ENCODE measurements at places on chromosomes 4 and X.

DNA sequence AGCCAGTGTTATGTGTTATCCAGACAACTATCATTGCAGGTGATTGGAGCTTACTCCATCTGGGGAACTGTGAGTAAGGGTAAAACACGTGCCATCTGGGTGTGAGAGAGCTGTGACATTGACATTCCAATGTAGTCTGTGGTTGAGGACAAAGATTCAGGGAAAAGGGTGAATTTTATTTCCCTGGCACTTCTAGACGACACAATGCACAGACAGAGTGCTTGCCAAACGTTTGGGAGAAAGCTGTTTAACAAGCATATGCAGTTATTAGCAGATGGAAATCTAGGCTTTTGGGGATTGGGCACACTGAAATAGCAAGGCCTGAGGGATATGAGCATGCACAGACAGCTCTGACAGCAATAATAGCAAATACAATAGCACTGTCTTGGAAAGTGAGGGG, 21.3 kb upstream of the CTSO start:
- DNase-seq = no peak

GRCh38 chrX:143934542-143934941, 50.7 kb downstream of the UBE2NL start:
- DNase-seq = no peak

- DNase-seq = no peak
Observed at GRCh38 chr4:102151696-102152095, 193.6 kb downstream of the SLC39A8 start.

GRCh38 chrX:68588602-68589371, 58.7 kb upstream of the STARD8 start:
- no peak for DNase-seq

GRCh38 chr4:103405415-103405814, 207.3 kb upstream of the CENPE start:
- no peak for DNase-seq

GRCh38 chr4:6633091-6633906, 7.2 kb upstream of the MRFAP1 start:
- DNase-seq = no peak

DNA sequence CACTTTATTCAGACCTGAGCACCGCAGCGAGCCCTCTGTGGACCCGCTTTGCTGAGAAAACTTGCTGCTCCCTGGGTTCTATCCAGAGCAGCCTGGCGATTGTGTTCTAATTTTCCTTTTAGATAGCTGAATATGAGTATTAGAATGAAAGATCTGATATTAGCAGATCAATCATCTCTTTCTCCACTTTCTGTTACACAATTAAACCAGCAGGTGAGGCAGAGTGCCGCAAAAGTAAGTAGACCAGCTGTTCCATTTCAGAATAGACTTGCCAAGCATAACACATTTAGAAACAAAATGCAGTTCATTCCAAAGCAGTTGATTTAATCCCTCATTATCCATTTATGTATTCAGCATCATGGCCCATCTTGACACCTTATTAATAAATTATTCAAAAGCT, 58.6 kb downstream of the PALLD start:
- no peak for DNase-seq

DNA sequence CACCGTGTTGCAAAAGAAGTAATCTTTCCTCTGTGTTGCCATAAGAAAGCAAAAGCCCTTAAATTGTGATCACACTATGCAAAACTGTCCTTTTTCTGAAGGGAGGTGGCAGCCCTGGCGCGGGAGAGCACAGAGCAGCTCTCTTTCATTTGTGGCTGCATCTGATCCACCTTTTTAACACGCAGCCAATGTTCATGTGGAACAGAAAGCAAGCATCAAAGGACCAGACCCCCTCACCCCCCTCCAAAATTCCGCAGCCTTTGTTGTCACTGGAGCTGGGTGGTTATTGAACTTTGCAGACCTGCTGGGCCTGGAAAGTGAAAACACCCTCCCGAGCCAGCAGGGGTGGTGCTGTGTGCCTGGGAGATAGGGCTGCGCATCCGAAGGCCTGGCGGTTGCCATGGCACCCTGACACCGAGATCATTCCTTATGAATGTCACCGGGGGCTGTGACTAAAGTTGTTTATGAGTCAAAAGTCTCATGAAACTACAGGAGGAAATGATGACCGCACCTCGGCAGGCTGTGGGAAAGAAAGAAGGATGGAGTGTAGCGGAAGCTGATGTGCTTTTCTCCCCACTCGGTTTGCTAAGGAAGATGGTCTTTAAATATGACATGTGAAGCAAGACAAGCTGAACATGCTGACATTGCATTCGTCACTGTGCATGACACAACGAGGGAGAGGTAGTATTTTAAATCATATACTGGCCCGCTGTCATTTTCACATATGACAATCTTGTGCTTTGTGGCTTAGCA, 367.4 kb downstream of the UNC5C start:
- no peak for DNase-seq

DNA sequence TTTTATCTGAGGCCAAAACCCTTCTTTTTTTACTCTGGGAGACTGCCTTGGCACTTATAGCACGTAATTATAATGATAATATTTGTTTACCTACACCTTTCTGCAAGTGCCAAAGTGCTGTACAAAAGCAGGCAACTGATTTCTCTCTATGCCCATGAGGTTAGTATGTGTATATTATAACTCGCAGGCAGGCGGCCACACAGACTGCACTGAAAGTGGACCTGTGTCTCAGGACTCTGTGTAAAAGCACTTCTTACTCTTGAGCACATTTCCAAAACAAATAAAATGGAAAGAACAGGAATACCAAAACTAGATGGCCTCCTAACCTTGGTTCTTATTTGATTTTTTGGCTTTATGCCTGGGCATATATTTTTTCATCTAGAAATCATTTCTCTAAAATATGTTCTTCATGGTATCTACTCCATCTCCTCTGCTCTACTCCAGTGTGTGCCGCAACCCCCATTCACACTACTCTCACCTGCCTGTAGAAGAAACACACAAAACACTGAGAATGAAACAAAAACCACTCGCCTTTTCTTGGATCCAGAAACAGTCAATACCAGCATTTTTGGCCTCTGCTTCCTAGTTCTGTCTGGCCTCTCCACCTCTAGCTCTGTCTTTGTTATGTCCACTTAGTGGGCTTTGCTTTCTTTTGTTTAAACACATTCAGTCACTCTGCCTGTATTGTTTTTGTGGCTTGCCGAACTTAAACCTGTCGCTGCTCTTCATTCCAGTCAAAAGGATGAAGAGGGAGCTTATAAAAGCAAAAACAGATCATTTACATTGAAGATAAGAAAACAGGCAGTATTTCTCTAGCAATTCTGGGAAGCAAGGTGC, 934.5 kb upstream of the TENM3 start:
- DNase-seq = no peak

- DNase-seq = no peak
Observed at GRCh38 chrX:3227526-3227925, 118.9 kb downstream of the MXRA5 start.

DNA sequence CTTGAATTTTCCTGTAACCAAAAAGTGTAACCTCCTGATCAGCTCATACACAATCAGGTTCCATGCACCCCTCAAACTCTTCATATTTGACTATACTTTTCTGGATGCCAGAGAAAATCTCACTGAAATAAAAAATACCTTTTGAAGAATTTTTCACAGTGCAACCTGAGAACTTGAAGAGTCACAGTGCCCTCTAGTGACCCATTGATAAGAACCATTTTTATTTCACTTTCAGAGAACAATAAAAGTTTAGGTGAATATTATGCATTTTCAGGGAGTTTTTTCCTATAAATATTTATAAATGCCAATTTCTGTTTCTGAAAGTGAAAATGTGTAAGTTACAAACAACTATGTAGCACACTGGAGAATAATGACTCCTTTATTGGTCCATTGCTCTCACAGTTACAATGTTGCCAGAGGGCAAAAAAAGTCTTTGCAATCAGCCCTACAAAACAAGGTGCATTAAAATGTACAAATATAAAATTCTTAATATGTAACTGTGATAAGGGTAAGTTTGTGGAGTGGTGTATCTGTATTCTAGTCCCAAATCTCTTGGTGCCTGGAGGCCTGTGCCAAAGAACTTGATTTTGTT, 153.6 kb upstream of the INTU start:
- no peak for DNase-seq

- no peak for DNase-seq
Observed at GRCh38 chr4:13129095-13129494, 355.0 kb downstream of the RAB28 start.

GRCh38 chrX:131729295-131729694, 185.4 kb downstream of the OR13H1 start:
- DNase-seq = no peak

GRCh38 chr4:67750691-67751090, 3.5 kb downstream of the GNRHR start:
- DNase-seq = no peak

GRCh38 chr4:119498527-119498926, 130.1 kb downstream of the PDE5A start:
- DNase-seq = no peak

GRCh38 chr4:98530572-98530971, 127.8 kb downstream of the TSPAN5 start:
- DNase-seq = no peak

DNA sequence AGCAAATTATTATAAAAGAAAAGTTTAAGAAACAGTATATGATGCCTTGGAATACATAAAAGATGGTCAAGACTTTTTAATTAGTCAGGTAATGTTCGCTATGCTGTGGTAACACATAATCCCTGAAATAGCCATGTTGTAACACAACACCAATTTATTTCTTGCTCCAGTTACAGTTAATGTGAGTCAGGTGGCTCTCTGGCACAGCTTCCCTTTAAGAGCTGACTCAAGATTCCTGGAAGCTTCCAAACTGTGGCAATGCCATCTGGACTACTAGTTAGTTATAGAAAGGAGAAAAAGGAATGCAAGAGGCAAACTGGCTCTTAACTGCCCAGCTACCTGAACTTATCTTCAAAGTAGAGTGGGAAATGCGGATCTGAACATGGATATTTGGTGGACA, 210.5 kb downstream of the CHM start:
- no peak for DNase-seq

GRCh38 chrX:44785652-44786051, 58.2 kb upstream of the DUSP21 start:
- DNase-seq = no peak

DNA sequence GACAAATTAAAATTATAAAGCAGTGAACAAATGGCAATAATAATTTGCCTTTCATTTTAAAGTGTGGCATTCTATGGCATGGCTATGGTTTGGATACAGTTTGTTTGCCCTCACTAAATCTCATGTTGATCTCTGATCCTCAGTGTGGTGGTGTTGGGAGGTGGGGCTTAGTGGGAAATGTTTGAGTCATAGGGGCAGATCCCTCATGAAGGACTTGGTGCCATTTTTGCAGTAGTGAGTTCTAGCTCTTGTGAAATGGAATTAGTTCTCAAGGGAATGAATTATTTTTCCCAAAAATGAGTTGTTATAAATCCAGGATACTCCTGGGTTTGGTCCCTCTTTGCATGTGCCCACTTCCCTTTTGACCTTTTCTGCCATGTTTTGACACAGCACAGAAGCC, 181.4 kb downstream of the AMELX start:
- no peak for DNase-seq

DNA sequence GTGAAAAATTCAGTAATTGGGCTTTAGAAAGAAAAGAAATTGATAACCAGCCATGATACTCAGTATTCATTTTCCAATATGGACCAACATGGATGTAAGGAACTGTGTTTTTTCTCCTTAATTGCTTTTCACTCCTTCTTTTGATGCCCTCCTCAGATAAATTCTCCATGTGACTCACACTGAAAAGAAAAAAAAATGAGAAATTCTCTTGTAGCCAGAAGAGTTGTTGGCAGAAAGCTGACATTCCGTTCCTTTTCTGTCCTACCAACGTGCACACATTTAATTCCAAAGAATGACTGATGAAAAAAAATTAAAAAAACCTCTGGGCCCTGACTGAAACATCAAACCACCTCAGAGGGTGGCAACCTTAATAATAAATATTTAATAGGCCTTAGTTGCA, 153.1 kb downstream of the AMELX start:
- no peak for DNase-seq

GRCh38 chrX:119617517-119618164, 11.4 kb upstream of the NKRF start:
- DNase-seq = no peak

DNA sequence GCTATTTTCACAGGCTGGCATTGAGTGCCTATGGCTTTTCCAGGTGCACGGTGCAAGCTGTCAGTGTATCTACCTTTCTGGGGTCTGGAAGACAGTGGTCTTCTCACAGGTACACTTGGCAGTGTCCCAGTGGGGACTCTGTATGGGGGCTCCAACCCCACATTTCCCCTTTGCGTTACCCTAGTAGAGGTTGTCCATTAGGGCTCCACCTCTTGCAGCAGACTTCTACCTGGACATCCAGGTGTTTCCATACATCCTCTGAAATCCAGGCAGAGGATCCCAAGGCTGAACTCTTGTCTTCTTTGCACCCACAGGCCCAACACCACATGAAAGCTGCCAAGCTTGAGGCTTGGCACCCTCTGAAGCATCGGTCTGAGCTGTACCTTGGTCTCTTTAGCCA, 735.7 kb upstream of the INTU start:
- no peak for DNase-seq

GRCh38 chr4:117545039-117545438, 459.7 kb upstream of the TRAM1L1 start:
- no peak for DNase-seq

DNA sequence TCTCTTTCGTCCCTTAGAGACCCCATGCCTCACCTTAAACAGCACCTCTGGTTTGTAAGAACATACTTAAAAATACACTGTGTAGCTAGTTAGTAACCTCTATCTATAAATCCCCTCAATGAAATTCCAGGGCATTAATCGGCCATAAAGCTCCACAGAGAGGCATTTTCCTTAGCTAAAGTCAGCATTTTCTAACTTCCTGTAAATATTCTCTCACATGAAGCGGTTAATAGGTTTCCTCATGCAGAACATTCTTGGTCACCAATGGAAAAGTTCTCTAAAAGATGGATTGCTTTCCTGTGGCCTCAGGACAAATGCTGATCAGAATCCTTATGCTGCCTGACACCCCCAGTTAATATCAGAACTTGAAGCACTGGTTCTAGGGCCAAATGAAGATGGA, 248.6 kb upstream of the BOD1L1 start:
- no peak for DNase-seq

- DNase-seq = no peak
Observed at GRCh38 chr4:80073473-80074008, 512 bp upstream of the ANTXR2 start.

- DNase-seq = no peak
Observed at GRCh38 chr4:86840858-86841257, 8.3 kb downstream of the SLC10A6 start.

DNA sequence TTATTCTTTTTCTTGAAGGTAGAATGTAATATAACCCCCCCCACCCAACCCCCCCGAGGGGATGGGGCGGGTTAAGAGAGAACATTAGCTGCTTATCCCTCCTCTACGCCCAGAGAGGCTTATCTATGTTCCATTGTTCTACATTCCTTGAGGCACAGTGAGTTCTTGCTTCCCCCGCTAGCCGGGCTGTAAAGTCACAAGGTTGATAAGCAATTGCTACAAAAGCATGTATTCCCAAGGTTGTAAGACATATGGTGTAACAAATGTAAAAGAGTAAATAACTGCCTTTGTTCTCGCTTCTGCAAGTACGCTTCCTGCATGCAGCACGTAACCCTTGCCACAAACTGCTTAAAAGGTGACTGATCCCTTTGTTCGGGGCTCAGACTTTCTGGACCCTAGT, 8.2 kb downstream of the DCAF8L2 start:
- no peak for DNase-seq
